AML-193 (cell line): ENCODE measurements at places on chromosomes 5 and 9.
A peak's percentile ranks its signal among the peaks of the same experiment; 100 is the strongest.

DNA sequence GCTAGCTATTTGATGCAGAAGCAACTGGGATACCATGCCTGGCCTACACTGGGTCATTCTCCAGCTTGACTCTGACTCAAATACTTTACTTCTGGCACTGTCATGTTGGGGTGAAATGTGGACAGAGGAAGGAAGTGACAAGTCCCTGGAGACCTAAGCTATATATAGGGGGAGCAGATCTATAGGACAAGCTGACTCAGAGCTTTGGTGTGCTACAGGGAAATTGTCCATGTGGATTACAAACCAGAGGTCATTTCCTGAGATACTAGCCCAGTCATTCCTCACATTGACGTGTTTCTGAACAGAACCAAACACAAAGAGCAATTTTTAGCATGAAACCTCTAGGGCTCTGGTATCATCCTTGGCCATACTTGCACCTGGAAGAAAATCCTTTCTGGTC, 531.6 kb upstream of the CLINT1 start:
- no peak for DNase-seq

GRCh38 chr5:109907731-109908130, 218.0 kb downstream of the MAN2A1 start:
- no peak for DNase-seq

GRCh38 chr5:179310439-179311090, 34.7 kb downstream of the ADAMTS2 start:
- DNase-seq = no peak

GRCh38 chr5:142979636-142980035, 209.5 kb downstream of the ARHGAP26 start:
- no peak for DNase-seq

DNA sequence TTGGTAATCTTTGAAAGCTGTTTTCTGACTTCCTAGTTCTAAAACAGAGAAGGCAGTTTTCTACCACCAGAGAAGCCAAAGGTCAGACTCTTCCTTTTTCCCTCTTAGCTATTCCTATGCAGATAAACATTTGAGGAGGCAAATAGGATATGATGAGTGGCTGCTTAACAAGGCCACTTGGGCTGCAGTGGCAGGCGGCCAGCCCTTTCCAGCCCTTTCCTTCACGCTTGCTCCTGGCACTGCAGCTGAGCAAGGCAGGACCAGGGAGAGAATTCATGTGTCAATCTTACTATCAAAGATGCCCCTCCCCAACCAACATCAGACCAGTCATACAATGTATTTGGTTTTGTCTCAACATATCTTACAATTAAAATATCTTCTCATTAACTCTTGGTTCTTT, 36.8 kb upstream of the RNF38 start:
- DNase-seq = no peak

GRCh38 chr9:105385381-105385985, 62.4 kb upstream of the FSD1L start:
- DNase-seq = peak; percentile 71

DNA sequence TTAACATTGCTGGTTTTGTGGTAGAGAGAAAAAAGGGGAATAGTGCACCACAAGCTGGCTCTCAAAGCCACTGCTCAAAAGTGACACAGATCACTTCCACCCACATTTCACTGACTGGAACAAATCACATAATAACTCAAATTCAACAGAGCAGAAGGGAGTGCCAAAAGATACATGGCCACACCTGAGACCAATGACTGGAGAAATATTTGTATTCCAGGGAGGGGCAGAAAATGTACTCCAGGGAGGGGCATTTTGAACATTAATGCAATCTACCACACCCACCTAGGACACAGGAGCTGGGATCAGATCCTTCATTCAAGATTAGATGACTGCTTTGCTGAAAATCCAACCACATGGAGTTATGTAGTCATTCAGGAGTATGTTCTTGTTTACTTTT, 44.8 kb upstream of the ALDOB start:
- no peak for DNase-seq

- DNase-seq = no peak
These were observed 4.8 kb downstream of the SKP1 start for GRCh38 chr5:134171972-134172371.
